ENCODE measurements at places on chromosomes 6 and 20. TPM values are rescaled to one million over a fixed set of nuclear protein-coding genes. Genes with fewer than 3 reads are reported as not detected.

IL17F gene
- not detected for total RNA-seq

EEF1A2 gene
- total RNA-seq: 1,550 TPM

SYTL3 gene
- total RNA-seq: 14.6 TPM

VGLL2 gene
- total RNA-seq: not detected

PXDC1 gene
- total RNA-seq: 31.6 TPM

CD83 gene
- 7.0 TPM for total RNA-seq

RAET1E gene
- 0.75 TPM for total RNA-seq

UBE2J1 gene
- 15.2 TPM for total RNA-seq

ESR1 gene
- 1.5 TPM for total RNA-seq

GPR6 gene
- total RNA-seq: not detected

KHDC1L gene
- not detected for total RNA-seq

IGF2R gene
- total RNA-seq: 49.3 TPM

LY6G6C gene
- not detected for total RNA-seq

CYP39A1 gene
- 7.2 TPM for total RNA-seq

DNA sequence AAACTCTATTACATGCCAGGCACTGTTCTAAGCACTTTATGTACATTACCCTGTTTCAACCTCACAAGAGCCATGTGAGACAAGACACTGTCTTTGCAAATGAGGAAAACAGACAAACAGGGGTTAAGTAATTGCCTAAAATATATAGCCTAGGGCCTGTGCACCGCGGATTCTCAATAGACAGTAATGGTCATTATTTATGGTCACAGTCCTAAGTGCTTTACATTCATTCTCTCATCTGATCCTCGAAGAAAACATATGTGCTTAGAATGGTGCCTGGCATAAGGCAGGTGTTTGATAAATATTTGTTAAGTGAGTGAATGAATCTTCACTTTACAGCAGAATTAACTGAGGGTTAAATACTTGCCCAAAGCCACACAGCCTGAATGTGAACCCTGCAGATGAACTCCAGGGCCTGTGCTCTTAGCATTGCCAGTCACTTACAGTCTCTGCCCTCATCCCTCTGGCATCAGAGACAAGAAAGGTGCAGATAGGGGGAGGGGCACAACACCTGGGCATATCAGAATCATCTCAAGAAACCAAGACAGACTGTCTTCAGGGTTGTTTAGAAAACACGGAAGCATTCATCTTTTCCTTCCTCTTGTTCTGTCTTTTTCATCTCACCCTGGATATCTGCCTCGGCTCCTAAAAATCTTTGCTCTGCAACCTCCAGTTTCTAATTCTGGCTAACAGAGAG is 92.8 kb upstream of the SASH1 start:
- no peak for DNase-seq

- DNase-seq: no peak
Measured at GRCh38 chr6:167349631-167350274, 24.9 kb downstream of the TTLL2 start.

DNA sequence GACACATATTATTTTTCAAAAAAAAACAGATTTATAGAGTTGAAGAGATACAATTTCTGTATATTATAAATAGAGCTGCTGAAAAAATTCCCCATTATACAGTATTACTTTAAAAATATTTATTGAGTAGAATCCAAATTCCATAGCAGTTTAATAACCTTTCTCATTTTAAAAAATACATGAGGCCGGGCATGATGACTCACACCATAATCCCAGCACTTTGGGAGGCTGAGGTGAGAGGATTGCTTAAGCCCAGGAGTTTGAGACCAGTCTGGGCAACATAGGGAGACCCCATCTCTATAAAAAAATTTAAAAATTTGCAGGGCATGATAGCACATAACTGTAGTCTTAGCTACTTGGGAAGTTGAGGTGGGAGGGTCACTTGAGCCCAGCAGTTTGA is 13.0 kb downstream of the ATRN start:
- DNase-seq: no peak

- DNase-seq: no peak
Measured at GRCh38 chr20:53215166-53215565, 243.0 kb downstream of the TSHZ2 start.

GRCh38 chr6:2072453-2072852 is 173.0 kb downstream of the GMDS start:
- no peak for DNase-seq

DNA sequence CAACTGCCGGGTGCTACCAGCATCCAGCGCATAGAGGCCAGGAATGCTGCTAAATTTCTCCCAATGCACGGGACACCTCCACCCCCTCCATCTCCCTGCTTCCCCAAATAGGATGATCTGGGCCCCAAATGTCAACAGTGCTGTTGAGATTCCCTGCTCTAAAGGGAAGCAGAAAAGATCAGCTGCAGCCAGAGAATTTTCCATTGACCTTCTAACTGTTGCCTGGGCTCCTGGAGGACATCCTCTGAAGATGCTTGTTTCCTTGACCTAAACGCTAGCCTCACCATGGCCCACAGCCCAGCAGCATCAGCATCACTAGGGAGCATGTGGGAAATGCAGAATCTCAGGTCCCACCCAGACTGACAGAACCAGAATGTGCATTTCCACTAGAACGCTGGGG is 161.3 kb downstream of the GMPR start:
- no peak for DNase-seq

DNA sequence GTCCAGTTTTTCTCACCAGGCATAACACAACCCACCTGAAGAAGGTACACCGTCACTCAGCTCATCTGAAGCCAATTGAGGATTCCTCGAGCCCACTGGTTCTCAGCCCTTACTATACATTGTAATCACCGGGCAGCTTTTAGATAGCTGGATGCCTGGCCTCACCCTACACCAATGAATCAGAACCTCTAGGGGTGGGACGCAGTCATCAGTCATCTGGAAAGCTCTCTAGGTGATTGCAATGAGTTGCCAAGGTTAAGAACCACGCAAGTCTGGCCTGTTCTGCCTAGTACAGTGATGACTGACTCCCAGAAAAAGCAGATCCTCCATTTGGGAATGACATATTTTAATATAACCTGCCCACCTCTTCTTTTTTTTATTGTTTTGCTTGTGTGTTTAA is 41.1 kb downstream of the MC3R start:
- DNase-seq: no peak

DNA sequence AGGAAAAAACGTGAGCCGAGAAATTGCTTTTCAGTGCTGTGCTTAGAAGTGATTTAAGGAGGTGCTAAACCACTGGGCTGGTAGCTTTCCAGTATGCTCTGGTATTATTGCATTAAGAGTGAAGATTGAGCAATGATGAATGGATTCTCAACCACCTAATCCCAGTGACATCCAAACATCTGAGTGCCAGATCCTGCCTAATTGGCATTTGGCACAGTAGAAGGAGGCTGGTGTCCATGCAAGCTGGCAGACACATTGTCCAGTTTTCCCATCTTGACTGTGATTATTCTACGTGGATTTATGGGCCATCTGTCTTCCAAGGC is 398.0 kb upstream of the PLCB4 start:
- no peak for DNase-seq

DNA sequence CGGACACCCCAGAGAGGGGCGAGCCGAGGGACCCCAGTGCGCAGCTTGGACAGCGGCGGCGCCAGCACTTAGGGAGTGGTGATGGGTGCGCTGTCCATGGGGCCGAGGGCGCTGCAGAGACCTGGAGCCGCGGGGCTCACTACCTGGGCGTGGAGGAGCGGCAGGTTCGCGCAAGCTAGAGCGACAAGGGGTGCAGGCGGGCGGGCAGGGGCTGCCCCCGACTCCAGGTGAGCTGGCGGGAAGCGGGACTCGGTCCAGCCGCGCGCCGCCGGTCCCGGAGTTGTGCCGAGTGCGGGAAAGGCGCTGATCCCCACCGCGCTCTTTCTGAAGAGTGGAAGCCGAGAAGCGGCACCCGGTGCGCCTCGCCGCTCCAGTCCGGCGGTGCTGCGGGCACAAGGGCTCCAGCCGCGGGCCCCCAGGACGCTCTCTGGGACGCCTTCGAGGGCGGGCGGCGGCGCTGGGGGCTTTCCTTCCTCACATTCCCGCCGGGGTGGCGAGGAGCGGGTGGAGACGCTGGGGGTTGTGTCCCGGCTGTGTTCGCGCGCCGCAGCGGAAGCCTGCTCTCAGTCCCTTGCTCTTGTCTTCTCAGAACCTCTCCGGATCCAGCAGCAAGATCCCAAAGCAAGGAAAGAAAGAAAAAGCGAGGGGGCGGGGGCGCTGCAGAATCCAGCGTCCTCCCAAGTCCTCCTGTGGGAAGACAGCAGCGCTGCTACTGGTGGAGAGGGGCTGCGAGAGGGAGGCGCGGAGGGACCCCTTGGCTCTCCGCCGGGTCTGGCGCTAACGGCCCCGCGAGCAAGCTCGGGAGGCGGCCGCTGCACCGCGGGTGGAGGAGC is at the start of gene B3GAT2:
Gene B3GAT2, minus strand, starts transcription at position 610 of the 833 bp plus-strand sequence. CDS start 631 bp downstream, outside the sequence.
- DNase-seq: no peak

DNA sequence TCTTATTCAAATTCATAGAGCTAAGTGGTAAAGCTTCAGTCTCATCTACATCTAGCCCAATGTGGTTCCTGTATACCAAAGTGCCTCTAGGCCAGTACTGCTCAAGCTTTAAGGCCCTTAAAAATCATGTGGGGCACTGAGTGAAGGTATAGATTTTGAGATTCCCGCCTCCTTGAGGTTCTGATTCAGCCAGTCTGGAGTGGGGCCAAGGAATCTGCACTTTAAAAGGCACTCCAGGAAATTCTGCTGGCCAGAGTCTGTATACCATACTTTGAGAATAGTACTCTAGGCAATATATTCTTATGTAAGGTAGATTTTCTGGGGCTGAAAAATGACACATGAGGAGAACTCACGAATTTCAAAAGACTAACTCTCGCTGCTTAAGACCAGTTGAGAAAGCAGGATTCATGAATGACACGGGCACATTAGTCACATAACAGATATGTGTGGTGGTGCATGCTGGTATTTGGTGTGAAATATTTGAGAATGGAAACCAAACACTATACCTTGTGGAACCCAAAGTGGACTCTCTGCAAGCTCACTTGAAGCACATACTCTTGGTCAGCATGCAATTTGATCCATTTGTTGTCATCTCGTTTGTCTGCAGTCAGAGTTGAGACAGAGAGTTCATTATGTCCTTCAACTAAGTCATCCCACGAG is 47.6 kb upstream of the SIM1 start:
- DNase-seq: no peak

GRCh38 chr6:67287566-67287965 is 1347.5 kb upstream of the ADGRB3 start:
- no peak for DNase-seq

DNA sequence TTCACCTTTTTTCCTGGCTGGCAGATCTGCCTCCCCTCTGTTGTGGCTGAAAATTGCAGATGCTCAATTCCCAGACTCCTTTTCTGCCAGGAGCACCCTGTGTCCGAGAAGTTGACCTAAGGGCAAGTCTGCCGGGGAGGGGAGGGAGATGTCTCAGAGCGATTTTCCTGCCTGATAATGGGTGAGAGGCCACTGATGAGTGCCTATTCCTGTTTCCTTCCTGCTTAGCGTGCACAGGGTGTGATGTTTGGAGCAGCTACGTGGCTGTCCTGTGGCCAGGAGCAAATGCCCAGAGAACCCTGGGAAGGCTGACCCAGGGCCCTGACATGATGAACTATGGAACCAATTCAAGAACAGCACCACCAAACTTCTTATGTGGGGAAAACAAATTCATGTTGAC is 22.5 kb downstream of the SOX4 start:
- peak; percentile 21 for DNase-seq

- no peak for DNase-seq
Measured at GRCh38 chr6:90347411-90347851, 50.8 kb upstream of the BACH2 start.

GRCh38 chr6:137165375-137166246 is 7.8 kb downstream of the IL22RA2 start:
- no peak for DNase-seq

GRCh38 chr20:62898970-62899632 is 27.2 kb downstream of the DIDO1 start:
- no peak for DNase-seq

DNA sequence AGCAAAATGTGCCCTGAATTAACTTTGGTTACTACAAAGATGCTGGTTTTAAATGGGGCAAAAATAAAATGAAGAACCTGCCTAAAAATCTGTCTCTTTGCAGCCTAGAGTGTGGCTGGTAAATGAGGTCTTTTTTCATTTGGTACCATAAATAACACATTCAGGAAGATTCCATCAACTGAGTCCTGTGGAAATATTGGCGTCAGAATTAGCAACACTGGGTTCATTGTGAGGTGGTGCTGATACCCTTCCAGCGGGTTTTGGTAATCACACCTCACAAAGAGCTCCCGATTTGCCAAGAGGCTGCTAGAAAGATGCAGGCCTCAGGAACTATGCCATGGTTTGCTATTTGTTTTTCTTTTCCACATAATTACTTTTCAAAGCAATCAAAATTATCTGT is 55.3 kb downstream of the FAM50B start:
- no peak for DNase-seq

DNA sequence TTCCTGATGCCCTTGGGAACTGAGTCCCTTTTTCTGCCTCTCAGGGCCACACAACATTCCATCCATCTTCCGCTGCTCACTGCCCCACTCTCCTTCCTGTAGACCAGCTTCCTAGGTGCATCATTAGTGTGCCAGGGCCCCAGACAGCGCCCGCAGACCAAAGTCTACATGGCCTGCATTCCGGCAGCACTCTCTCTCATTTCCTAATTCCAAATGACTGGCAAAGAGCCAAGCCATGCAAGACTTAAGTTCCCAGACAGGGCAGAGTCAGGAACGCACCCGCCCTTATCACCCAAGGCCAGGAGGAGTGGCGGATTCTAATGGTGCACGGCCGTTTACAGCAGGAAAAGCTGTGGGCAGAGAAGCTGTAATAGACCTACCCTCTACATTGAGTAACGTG is 159.8 kb upstream of the ARID1B start:
- no peak for DNase-seq

- no peak for DNase-seq
Measured at GRCh38 chr20:13953227-13953626, 37.2 kb downstream of the SEL1L2 start.

DNA sequence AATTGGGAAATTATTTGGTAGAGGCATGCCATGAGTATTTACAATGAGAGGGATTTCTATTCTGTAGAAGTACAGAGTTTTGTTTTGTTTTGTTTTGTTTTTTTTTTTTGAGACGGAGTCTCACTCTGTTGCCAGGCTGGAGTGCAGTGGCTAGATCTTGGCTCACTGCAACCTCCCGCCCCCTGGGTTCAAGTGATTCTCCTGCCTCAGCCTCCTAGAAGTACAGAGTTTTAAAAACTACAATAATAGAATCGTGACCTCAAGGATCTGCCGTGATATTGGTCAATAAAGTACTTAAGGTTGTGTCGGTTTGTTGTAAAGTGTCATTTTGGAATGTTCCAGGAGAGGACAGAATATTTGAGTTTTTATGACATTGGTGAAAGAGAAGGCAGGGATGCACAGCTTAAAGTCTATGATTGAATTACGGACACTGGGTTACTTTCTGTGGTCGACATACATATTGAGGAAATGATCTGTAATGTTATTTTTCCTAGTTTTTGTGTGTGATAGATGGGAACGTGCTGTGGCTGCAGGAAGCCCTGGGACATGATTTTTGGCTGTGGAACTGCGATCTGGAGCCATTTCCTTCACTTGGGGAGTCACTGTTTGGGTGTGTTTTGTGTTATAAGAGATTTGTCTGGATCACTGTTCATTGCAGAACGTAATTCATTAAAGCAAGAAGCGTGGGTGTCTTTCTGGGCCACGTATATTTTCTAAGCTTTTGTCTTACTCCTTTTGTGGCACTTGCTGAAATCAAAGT is 59.6 kb downstream of the TIAM2 start:
- no peak for DNase-seq

- DNase-seq: no peak
Measured at GRCh38 chr20:19872001-19872400, 113.9 kb downstream of the RIN2 start.

- DNase-seq: no peak
Measured at GRCh38 chr6:106626485-106626884, 2.8 kb downstream of the RTN4IP1 start.

Data from heart left ventricle (tissue), 16 donors.